ENCODE measurements at places on chromosomes 1 and 21.

- no peak for ATAC-seq
Observed at GRCh38 chr1:206457408-206458120, 12.7 kb upstream of the IKBKE start.

DNA sequence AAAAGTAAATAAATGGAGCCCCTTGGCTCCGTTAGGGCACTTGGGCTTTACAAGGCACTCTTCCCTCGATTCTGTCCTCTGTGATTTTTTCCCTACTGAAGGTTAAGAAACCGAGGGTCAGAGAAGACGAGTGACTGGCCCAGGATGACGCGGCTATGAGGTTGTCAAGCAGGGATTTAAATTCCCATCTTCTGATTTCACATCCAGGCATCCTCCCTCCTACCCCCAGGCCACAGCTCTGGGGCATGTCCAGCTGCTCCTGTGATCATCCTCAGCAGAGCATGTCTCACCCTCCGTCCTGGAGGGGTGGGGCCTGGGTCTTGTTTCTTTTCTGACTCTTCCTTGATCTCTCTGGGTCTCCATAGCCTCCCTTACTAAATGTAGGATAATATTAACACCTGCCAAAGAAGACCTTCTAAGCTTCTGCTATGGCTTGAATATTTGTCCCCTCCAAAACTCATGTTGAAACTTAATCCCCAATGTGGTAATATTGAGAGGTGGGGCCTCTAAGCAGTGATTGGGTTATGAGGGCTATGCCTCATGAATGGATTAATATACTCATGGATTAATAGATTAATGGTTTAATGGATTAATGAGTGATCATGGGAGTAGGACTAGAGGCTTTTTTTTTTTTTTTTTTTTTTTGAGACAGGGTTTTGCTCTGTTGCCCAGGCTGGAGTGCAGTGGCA, 4.6 kb downstream of the CRYBG2 start:
- no peak for ATAC-seq

DNA sequence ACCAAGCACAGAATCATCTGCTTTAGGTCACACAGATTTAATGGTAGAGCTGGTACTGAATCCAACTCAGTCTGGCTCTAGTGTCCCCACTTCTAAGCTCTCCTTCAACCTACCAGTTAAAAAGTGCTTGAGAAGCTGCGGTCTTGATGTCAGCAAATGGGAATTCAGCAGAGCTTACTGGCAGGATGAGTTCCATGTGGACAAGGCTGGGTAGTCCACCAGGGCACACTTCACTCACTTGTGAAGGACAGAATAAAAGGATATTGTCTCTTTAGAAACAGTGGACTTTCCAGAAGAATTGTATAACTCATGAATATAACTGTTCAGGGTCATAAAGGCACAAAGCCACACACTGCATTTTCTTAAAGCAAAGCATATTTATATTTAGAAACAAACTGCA, 35.1 kb upstream of the GUCA2B start:
- ATAC-seq: no peak

DNA sequence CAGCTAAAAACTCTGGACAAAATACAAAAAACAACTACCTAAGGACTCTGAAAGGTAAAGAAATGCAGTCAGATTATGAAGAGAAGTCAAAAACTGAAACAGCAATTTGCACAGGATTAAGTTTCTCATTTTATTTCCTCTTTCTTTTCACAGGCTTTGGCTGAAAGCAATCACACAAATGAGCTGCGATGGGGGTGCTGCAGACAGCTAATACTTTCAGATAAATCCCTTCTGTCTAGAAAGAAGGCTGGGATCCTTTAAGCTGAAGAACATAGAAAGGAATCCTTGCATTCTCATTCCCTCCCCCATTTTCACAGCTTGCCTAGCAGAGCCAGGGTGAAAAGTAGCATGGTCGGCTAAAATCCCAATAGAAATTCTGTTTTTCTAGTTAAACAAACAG, 32.0 kb upstream of the PRDX6 start:
- ATAC-seq: no peak

DNA sequence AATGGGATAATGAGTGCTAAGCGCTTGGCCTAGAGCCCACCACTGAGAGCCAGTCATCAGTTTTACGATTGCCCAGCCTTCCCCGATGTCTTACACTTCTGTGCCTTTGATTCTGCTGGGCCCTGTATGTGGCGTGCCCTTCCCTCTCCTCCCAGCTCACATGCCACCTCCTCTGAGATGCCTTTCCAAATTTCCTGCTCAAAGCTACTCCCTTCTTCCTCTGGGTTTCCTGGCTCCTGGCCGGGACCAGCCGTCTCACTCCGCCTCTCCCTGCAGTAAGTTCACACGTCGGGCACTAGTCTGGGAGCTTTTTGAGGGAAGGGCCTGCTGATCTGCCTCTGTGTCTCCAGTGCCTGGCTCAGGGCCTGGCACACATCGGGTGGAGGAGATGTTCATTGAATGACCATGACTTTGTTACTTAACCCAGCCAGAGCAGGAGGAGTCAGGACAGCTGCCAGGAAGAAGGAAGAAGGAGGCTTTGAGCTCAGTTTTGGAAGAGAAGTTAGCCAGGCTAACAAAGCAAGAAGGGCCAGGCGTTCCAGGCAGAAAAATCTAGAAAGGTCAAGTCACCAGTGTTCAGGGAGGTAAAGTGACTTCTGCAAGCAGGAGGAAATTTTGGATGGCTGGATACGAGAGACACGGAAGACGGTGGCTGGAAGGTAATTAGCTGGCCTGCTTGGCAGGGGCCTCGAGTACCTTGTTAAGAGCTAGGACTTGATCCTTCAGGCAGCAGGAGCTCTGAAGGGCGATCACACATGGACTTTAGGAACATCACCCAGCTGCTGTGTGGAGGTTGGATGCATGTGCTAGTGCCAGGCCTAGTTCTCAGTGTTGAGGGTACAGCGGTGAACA, 63.6 kb downstream of the EPHB2 start:
- no peak for ATAC-seq

DNA sequence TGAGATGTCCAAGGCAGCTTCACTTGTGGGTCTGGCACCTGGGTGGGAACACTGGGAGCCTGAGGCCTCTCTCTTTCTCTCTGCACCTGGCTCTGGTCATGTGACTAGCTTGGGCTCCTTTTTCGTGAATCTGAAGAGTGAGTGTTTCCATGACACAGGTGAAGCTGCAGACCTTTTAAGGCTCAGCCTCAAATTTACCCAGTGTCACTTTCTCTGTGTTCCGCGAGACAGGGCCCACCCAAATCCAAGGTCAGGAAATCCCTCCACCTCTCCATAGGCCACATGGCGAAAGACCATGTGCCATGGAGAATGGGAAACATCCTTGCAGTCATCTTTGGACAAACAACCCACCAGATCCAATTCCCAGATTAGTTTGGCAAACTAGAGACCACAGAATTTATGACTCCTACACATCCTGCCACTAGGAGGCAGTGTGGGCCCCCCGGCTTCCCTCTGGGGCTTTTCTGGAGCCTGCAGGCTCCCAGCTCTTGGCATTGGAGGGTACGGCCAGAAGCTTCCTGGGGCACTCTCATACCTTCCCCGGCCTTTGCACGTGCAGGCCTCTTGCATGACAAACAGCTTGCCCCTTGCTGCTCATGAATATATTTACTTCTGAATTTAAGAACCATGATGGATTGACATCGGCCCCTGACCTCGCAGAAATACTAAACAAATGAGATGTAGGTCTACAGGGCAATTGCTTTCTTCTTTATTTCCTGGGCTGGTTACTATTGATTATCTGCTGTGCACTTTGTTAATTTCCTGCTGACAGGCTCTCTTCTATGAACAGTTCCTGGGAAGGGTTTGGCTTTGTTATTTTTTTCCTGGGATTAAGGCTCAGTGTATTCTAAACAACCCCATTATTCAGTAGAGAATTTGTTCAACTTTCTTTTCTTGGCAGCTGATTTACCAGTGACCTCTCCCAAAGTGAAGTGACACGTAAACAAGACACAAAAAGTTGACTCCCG, 180.7 kb downstream of the KAZN start:
- no peak for ATAC-seq

DNA sequence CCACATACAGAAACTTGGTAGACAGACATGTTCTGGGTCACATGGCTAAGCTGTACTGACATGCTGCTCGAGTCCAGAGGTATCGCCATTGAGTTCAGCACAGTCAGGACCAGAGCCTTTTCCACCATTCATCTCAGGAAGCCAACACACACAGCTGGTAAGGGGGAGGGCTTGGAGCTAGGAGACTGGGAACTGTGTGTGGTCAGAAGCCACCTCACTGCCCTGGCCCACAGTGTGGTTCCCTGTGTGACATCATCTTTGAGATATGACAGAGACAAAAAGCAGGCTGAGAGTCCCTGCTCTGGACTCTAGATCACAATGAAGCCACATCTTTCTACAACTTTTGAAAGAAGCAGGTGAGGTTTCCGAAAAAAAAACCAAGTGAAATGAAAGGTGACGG, 107.2 kb downstream of the SIM2 start:
- no peak for ATAC-seq

DNA sequence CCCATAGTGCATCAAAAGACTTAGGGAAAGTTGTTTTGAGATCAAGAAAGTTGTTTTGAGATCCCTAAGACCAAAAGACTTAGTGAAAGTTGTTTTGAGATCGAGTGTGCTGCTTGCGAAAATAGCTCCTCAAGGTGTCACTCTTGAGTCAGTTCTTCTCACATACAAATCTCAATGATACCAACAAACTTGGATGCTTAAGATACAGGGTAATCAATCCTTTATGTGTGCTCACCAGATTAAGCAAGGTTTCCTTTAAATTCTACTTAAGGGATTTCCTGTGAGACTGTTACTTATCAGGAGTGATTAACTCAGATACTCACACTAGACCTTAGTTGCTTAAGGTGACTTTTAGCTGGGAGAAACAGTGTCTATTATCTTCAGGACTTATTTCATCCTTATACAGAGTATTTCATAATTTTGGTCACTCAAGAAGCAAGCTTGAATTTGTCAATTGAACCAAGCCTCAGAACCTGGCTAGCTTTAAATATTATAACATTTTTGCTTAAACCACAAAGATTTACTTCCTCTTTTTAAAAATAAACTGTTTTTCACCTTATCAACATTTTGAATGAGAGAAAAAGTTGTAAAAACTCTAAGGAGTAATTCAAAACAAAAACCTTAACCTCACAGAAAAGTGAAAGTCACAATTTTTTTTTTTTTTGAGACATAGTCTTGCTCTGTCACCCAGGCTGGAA, 8.0 kb upstream of the RLF start:
- peak; percentile 86 for ATAC-seq

DNA sequence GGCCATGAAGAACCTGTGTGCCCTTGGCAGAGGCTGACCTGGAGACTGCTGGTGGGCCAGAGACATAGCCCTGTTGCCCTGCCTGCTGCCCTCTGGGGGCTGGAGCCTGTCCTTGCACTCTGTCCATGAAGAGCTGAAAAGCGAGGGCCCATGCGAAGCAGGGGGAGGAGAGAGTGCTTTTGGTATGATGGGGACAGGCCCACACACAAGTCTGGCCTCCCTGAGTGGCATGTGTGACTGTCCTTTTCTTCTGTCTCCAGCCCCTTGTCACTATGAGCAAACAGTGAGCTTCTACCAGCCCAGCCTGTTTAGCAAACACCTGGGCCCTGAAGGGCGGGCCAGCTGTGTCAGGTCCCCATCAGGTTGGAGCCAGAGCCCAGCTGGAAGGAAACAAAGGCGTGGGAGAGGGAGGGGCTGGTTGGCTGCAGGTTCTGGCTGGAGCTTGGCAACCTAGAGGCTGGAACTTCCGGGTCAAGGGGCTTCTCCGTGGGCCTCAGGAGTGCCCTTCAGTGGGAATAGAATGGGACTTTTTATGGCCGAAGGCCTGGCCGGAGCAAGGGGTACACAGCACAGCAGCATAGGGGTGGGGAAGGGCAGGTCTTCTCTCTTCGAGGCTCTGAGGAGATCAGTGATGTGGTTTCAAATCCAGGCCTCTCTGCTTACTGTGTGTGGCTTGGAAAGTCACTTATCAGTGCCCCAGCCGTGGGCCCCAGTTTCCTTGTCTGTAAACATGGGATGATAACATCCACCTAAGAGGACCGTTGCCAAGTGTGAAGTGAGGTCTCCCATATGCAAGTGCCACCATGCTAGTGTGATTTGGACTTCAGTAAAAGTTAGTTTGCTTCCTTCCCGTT, 14.3 kb downstream of the QSOX1 start:
- ATAC-seq: peak; percentile 62

DNA sequence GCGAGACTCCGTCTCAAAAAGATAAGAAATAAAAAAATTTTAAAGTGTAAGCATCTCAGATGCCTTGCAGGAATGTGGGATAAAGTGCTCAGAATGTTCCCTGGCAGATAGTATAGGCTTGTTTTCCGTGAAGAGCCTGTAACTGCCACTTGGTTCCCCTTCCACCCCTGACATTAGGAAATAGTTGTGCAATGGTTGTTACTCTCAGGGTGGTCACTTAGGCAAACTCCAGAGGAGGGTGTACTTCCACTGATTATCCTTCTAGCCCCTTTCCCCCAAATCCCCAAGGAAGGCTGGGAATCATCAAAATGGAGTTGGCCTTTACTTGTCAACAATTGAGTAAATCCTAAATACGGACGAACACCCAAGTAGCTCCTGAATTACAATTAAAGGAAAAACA, 10.4 kb downstream of the RPL11 start:
- no peak for ATAC-seq

DNA sequence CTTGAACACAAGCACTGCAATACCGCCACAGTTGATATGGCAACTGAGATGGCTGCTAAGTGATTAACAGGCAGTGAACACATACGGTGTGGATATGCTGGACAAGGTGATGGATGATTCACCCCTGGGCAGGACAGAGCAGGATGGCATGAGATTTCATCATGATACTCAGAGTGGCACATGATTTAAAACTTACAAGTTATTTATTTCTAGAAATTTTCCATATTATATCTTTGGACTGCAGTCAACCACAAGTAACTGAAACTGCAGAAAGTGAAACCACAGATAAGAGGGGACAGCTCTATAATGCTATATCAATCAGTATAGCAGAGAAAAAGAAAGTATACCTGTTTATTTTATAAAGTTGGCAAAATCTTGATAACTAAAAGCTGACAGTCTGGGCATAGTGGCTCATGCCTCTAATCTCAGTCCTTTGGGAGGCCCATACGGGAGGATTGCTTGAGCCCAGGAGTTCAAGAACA, 47.9 kb downstream of the PHACTR4 start:
- ATAC-seq: peak; percentile 31

DNA sequence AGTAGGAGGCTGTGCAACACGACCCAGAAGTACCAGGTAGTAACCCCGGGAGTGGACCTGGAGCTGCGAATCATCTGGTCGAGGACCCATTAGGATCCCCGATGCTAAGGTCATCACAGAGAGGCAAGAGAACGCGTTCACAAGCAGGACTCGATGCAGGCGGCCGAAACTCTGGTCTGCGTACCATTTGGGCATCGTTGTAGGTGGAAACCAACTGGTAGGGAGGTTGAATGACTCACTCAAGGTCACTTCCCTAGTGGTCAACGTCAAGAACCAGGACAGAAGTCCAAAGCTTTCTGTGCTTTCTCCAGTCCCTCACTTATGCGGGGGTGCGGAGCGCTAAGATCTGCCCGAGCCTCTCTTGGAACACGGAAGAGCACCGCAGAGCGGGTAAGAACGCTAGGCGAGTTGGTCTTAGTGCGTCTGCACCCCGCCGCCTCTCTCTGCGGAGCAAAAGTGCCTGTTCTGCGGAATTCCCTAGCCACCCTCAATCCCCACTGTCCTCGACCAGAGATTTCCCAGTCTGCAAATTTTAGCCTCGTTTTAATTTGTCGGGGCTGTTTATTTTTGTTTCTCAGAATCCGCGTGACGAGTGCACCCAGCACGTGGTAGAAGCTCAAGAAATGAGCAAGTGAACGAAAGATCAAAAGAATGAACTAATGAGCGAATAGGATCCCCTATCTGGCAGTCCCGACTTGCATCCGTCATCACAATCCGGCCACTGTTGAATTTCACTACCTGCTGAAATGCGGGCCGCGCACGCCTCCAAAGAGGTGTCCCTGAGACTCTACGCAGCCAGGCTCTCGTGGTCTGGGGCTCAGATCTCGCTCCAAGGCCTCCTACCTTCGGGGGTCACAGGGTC, 12.2 kb downstream of the HLX start:
- no peak for ATAC-seq

All from stimulated activated memory B cell treated with anti-CD40 and anti-IgM and Interleukin-4, amounts not matched to agents 10 μg/mL and 1 μg/mL and 100 μg/mL, for 72 hours (primary cell).